ENCODE measurements at places on chromosomes 7 and 10. TPM values are rescaled to one million over a fixed set of nuclear protein-coding genes. Genes with fewer than 3 reads are reported as not detected.

TLX1 gene
- not detected for total RNA-seq

DDX56 gene
- 55.2 TPM for total RNA-seq

SLC39A12 gene
- total RNA-seq: not detected

TMEM72 gene
- not detected for total RNA-seq

PDE6C gene
- not detected for total RNA-seq

RARRES2 gene
- not detected for total RNA-seq

CALY gene
- not detected for total RNA-seq

SCIN gene
- total RNA-seq: 0.13 TPM

PAX2 gene
- not detected for total RNA-seq

CPA1 gene
- total RNA-seq: not detected

LDB1 gene
- 58.6 TPM for total RNA-seq

SH2B2 gene
- total RNA-seq: 0.97 TPM

MKX gene
- total RNA-seq: 0.19 TPM

TAS2R3 gene
- total RNA-seq: 0.97 TPM

MYH16 gene
- total RNA-seq: 0.16 TPM

HOXA7 gene
- 1.5 TPM for total RNA-seq

PLAC9 gene
- total RNA-seq: 0.19 TPM

NPFFR1 gene
- not detected for total RNA-seq

FBXL13 gene
- 0.32 TPM for total RNA-seq

TET1 gene
- 0.69 TPM for total RNA-seq

PRKG1 gene
- 10.1 TPM for total RNA-seq

RABGEF1 gene
- 18.0 TPM for total RNA-seq

CTAGE4 gene
- total RNA-seq: not detected

MORN4 gene
- total RNA-seq: 2.3 TPM

RAMP3 gene
- total RNA-seq: 0.81 TPM

BTBD16 gene
- total RNA-seq: not detected

VSIR gene
- total RNA-seq: 25.6 TPM

MRPS17 gene
- 19.1 TPM for total RNA-seq

NSUN5 gene
- 3.7 TPM for total RNA-seq

ZP3 gene
- 0.49 TPM for total RNA-seq

ZNF853 gene
- total RNA-seq: 1.9 TPM

INMT gene
- 0.16 TPM for total RNA-seq

FOXL3 gene
- not detected for total RNA-seq

SPOCK2 gene
- 0.32 TPM for total RNA-seq

All from bladder microvascular endothelial cell (primary cell).